ENCODE measurements at places on chromosomes 11 and 22.

DNA sequence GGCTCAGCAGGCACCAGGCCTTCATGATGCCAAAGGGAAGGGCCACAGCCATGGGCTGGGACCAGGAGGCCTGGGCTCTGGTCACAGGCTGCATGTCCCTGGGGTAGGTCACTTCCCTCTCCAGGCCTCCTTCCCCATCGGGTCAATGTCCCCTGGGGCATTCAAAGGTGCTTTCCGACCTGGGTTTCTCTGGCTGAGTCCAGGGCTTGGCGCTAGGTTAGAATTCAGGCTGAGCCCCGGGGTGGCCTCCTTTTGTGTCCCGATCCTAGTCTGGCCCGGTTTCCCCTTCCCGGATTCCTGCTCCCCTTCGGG, 12.2 kb downstream of the MAFF start:
- no peak for DNase-seq

GRCh38 chr11:18802381-18803257, 11.0 kb upstream of the PTPN5 start:
- no peak for DNase-seq

DNA sequence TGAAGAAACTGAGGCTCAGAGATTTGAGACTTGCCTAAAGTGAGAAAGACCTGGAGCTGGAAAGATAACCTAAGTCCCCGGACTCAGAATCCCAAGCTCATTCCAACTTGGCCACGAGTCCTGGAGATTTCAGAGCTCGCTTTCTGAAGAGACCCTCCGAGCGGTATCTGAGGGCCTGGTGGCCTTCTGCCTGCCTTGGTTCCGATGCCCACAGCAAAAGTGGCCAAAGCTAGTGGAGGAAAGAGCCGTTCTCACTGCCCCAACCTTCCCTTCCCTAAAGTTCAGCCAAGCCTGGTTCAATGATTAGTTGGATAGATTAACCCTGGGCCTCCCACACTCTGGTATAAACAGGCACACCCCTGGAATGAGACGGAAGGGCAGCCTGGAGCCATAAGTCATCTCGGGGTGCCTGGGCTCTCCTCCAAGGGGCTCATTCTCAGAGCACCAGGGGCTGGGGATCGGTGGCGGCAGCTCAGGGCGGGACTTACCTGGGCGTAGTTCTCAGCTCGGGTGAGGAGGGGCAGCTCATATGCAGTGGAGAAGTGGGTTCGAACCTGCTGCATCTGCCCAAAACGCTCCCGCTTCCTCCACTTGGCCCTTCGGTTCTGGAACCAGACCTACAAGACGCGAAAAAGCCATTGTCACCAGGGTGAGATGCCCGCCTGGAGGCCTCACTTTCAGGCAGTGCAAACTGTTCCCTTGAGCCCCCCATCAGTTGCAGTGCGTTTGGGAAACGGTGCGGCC, 42.8 kb downstream of the ALX4 start:
- DNase-seq, result no peak

DNA sequence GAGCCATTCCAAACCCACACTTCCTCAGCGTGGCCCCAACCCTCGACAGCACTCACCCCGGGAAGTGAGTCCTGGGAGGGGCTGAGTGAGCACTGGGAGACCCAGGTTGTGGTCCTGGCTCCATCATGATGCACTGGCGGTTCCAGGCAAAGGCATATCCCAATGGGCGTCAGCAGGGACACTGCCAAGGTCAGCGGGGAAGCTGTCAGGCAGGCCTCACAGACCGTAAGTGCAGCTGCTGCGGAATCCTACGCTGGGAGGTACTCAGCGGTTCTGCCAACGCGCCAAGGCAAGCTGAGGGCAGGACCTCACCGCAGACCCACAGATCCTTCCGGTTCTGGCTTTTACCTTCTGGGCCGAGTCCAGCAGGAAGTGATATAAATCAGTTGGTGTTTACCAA, 1.4 kb upstream of the GAL3ST1 start:
- no peak for DNase-seq

DNA sequence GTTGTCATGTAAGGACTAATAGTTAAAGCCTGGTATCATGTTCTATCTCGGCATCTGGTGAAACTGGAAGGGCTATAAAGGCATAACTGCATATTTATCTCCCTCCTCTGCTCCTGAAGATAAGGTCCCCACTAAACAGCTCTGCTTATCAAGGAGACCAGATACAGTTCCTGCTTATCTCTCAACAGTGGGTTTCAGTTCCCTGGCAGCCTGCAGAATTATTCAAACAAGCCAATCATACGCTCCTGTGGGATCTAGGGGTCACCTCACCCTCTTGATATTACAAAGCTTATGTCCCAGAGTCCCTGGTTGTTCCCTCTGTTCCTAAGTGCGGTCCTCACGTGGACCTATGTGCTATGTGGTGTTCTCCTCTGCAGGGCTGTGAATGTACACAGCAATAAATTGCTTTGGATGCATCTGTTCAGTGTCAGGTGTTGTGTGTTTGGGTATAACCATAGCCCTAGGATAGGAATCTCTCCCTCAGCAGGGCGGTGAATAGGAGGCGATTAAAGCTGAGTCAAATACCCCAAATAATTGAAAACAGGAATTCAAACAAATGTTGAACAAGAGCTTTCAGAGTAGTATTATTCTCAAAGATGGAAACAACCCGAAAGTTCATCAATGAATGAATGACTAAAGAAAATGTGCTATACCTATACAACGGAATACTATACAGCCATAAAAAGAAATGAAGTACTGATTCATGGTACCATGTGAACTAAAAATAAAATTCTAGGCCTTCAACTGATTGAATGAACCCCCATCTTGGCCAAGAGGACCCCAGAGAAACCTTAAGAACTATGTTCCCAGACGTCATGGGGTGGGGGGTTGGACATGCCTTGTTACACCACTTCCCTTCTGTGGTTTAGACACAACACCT, 3.1 kb upstream of the OOSP4A start:
- peak; percentile 97 for DNase-seq

GRCh38 chr11:35839368-35840161, 104.3 kb upstream of the LDLRAD3 start:
- no peak for DNase-seq

DNA sequence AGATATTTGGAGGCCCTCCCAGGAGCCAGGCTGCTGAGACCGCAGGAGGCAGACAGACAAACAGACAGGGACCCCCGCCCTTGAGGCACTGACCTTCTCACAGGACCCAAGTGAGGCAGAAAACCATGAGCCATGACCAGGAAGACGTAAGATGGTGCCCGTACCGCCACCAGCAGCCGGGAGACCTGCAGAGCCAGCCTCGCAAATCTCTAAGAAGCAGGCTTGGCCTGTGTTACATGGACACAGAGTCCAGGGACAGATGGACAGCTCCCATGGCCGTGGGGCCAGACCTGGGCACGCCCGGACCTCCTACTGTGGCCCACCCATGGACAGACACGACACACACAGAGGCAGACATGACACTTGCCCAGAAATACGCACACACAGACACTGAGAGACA, 30.7 kb upstream of the TOLLIP start:
- DNase-seq, result no peak

DNA sequence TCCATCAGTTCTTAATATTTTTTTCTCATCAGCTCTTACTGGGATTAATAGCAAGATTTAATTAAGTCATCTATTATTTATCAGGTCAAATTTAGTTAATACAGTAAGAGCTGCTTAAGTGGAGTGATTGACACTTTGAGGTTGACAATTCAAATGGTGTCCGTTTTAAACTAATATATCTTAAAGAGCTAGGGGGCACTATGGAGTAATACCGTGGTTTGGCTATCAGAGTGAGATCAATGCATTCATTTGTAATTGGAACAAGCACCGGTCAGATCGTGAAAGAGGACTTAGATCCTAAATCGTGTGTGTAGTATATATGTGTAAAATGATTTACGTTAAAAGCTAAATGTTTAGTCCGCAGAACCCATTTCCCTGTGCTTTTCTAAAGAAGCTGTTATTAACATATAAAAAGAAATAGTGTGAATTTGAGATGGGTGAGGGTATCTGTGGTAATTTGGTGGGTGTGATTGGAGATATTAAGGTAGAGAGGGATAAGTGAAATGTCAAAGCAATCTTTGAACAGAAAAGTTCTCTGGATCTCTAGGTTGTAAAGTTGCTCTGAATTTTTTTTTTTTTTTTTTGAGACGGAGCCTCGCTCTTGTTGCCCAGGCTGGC, 2.3 kb downstream of the SIK2 start:
- peak; percentile 38 for DNase-seq

- no peak for DNase-seq
Observed at GRCh38 chr11:11293798-11294550, 59.1 kb downstream of the CSNK2A3 start.

DNA sequence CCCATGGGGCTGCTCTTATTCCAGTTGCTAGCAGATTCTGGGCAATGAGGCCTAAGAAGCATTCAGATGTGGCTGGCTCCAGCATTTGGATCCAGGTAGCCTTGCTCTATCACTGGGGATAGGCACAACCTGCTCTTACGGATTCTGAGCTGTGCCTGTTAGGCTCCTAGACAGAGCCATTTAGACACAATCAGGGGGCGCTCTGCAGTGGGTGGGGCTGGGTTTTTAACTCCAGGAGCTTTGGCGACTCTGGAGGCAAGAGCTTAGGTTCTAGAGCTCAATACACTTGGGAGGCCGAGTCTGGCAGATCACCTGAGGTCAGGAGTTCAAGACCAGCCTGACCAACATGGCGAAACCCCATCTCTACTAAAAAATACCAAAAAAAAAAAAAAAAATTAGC, 32.0 kb downstream of the KCNC1 start:
- DNase-seq, result no peak

DNA sequence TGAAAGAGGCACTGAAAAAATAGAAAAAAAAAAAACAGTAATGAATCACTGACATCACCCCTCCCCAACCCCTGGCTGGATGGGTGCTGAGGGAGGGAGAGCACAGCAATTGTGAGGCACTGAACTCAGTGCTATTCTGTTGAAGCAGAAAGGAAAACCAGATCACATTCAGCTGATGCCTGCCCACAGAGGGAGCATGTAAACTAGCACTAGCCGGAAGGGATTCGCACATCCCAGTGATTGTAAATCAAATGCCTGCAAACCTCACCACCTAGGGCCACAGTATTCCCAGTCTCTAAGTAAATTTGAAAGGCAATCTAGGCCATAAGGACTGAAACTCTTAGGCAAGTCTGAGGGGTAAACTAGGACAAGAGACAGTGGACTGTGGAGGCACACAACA, 772.0 kb upstream of the CCDC179 start:
- no peak for DNase-seq

GRCh38 chr11:74784234-74784633, 35.6 kb downstream of the RNF169 start:
- DNase-seq, result no peak

- no peak for DNase-seq
Observed at GRCh38 chr22:20440637-20441591, 3.3 kb upstream of the SCARF2 start.

DNA sequence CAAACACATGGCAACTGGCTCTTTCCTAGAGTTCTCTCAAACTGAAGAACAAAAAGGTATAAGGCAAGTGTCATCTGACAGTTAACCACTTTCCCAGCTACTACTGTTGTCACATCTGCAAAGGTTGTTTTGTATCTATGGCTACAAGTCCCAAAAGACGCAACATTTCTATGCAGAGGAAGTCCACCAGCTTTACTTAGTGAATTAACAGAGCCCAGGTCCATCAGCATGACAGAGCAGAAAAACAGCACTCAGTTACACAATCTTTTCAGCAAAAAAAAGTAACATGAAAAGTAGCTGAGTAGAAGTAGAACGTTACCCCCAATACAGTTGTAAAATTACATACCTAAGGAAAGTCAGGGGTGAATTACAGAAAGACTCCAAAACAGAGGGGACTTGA, 12.1 kb downstream of the CPSF7 start:
- no peak for DNase-seq

DNA sequence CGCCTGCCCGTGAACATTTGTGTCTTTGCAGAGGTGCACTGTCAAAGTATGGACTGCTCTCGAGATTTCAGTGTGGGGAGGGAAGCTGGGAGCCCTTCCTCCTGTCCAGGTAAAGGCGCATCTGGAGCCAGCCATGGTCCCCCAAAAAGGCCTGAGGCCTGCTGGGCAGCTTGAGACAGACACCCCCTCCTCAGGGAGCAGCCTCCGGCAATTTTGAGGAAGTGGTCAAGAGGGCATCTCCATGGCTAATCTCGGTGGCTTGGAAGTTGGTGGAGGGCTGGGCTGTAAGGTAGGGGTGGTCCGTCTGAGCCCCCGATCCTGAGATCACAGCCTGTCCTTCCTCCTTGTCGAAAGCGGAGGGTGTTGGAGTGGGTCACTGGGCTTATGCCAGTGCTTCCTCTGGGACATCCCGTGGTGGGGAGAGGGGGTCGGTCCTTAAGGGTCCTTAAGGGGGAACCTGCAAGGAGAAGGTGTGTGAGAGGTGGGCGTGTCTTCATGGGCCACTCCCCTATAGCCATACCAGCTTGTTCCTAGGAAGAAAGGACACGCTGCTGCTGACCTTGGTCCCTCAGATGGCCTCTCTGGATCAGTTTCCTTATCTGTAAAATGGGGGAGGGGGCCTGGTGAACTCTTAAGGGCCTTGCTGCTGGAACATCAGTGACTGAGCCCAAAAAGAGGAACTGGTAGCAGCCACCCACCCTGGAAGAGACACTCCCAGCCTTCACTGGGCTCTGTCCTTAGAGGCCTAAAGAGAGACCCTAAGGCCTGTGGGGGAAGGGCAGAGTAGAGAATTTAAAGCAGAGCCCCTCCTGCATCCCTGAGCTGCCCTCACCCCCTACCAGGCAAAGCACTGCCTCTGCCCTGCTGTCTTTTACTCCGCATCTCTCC, 2.6 kb downstream of the KCNC1 start:
- no peak for DNase-seq
